SK-MEL-5 (cell line): ENCODE measurements at places on chromosomes 3 and 15. TPM values are rescaled to one million over a fixed set of nuclear protein-coding genes. Genes with fewer than 3 reads are reported as not detected.
A peak's percentile ranks its signal among the peaks of the same experiment; 100 is the strongest.

DNA sequence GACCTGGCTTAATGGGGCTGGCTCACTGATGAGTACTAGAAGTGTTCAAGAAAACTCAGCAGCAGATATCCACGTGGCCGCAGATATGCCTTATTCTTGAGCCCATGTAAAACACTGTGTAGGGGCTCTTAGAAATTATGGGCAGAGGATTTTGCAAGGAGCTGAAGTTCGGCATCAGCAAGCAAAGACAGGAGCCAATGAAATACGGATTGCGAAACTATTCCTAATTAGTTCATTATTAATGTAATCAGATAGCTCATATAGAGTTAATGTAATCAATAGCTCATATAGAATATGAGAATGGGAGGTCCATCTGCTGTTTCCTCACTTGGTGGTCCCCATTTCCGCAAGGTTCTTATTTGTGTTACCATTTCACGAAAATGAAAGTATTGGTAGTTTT lies 9.0 kb upstream of the GSK3B start:
- no peak for DNase-seq

- DNase-seq, result no peak
Observed at GRCh38 chr3:21067031-21067813, 683.8 kb downstream of the ZNF385D start.

DNA sequence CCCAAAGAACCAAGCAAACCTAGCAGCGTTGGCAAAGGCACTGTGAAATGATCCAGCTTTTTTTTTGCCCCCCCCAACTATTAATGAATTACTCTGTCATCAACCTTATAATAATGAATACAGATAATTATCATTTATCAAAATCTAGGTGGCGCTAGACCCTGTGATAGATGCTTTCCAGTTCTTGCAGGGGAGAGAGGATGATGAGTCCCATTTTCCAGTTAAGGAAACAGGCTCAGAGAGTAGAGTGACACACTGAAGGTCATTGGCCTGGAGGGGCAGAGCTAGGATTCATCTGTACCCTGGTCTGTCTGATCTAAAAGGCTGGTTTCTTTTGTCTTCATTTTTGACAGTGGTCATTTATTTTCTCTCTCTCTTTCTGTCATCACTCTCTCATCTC lies 5.0 kb downstream of the ACOX2 start:
- DNase-seq, result peak; percentile 51

DNA sequence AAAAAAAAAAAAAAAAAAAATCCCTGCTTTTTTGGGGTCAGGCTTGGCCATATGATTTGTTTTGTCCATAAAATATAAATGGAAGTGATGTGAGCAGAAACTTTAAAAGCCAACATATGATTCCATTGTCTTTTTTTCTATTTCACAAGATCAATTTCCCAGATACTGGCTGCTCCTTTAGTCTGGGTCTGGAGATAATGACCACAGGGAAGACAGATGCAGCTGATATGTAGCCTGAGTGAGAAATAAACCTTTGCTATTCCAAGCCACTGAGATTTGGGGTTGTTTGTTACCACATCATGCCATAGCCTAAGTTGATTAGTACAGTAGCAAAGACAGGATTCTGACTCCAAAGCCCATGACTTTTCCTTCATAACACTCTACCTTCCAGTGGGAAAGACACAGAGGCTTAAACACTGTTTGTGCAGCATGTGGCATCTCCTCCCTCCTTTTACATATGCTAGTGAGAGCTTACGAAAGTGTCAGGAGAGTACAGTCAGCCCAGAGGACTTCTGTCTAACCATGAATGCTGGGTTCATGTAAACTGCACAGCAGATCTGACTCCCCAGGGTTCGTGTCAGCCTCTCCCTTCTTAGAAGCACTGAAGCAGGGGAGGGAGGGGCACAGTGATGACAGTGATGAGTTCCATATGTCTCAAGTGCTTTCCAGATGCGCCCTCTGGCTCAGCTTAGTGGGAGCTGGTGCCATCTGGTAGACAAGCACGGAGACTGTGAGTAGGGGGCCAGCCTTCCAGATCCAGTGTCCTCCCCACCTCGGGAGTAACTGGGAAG lies 36.7 kb upstream of the SLC7A14 start:
- DNase-seq, result no peak

GRCh38 chr3:183386651-183387050 lies 41.8 kb downstream of the MCF2L2 start:
- no peak for DNase-seq

- DNase-seq, result no peak
Observed at GRCh38 chr3:50238549-50239026, 2.6 kb downstream of the GNAI2 start.

- no peak for DNase-seq
Observed at GRCh38 chr3:126867190-126867862, 115.6 kb upstream of the PLXNA1 start.

DNA sequence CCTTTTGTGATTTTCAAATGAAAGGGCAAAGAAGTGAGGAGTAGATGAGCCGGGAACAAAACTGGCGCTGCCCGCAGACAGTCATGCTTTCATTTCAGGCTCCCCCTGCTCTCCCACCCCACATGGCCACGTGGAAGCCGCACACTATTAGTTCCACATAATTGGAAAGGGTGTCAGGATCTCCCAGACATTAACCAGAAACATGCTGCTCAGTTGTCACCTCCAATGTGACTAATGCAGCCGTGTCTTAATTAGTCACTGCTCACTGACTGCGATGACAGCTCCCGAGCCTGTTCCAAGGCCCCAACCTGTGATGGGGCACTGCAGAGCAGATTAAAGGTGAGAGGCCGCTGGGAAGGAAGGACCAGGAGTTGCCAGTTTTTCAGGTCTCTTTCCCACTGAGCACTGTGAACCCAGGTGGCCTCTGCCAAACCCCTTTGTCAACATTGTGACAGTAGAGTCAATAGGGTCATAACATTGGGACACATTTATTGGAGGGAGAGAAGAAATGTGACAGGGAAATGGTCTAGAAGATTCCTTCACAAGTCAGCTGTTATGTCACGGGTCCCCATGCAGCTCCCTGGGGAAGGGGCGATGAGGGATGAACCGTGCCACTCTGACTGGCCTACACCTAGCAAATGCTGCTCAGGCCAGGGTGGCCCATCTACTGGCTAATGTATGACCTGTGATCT lies 38.6 kb upstream of the SFMBT1 start:
- DNase-seq, result no peak

DNA sequence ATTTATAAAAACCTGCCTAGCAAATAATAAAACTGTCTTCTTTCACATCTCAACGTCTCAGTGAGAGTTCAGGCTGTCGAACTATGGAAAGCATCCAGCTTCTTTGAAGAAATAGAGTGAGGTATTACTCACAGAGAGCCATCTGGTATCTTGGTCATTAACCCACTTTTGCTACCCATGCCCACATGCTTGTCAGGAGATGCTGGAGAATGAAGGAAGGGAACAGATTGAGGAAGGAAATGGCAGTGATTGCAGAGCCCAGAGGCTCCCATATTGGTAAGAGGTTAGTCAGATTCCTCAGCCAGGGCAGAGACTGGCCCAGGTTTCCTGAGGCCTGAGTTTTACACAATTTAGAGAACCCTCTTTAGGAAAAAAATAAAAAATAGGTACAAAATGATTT lies 119.1 kb downstream of the B3GALNT1 start:
- no peak for DNase-seq

DNA sequence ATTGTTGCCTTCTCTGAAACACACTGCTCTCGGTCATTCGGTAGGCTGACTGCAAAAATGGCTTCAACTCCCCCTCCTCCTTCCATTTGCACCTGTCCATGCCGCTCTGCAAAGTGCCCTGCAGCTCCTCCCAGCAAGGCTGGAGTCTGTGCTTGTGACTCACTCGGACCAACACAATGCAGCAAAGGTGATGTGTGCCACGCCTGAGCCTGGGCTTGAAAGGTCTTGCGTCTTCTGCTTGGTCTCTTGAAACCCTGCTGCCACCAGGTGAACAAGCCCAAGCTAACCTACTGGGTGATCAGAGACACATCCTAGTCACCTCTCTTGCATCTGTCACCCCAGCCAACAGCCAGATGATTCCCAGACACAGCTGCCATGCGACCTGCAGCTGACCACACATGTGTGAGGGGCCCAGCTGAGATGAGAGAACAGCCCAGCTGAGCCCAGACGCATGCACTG lies 71.1 kb downstream of the MGLL start:
- DNase-seq, result no peak

- DNase-seq, result peak; percentile 16
Observed at GRCh38 chr3:56693750-56694149, 10.7 kb upstream of the TASOR start.

- DNase-seq, result no peak
Observed at GRCh38 chr15:71782422-71783165, 27.8 kb upstream of the NR2E3 start.

DNA sequence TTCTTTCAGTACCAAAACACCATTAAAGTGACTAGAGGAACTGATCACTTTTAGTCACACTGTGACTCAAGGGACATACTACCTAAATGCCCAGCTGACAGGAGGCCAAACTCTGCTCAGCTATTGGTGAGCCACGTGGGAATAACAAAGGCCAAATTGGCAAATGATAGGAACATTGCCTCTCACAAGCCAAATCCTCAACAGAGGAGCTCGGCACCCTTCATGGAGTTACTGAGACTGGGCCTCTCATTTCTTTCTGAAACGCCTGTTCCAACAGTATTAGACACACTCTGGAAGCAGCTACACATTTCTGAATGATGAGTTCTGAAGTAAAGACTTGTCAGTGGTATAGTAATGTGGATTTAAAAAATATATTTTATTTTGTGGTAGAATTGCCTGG lies 166.0 kb upstream of the COL8A1 start:
- no peak for DNase-seq

GRCh38 chr15:101240358-101240757 lies 11.5 kb downstream of the CHSY1 start:
- no peak for DNase-seq

DNA sequence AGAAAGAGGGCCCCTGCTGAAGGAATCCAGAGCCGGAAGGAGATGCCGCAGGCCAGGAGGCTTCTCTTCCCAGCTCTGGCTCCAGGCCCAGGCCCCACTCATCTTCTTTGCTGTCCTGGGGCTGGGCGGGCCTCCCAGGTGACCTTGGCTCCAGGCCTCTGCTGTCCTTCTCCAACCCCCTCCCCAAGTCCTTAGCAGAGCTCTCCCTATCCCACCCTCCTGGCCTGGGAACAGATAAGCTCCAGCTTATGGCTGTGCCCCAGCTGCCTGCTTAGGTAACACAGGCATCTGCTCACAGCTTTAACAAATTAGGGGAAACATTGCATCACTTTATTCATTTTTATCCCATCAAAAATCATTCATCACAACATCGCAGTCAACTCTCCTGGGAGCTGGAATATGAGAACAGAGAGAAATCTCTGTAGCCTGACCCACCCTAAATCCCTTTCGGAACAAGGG lies 86.9 kb downstream of the SEMA5B start:
- DNase-seq, result no peak

- no peak for DNase-seq
Observed at GRCh38 chr3:189389346-189389745, 217.6 kb downstream of the TPRG1 start.

DNA sequence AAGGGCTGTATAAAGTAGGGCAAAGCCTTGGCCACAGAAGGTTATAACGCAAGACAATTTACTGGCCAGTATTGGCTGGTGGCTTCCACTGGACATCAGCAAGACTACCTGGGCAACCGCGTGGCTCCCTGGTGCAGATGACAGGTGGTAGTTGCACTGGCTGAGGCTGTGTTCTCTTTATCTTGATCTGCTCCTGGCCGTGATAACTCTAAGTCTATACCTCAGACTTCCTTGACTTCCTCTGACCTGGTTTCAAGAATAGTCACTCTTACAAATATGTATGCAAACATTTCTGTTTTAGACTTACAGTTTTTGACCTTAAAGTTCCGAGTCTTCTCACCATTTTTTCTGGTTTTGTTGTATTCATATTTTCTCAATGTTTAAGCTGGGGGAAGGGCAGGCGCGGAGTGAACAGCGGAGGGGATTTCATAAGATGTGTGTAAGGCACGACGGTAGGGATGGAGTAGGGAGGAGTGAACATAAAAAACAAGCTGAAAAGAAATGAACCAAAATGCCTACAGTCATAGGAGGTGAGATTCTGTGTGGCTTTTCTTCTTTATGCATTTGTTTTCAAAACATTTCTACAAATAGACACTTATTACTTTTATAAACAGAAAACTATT lies 15.2 kb upstream of the TMEM212 start:
- no peak for DNase-seq

DNA sequence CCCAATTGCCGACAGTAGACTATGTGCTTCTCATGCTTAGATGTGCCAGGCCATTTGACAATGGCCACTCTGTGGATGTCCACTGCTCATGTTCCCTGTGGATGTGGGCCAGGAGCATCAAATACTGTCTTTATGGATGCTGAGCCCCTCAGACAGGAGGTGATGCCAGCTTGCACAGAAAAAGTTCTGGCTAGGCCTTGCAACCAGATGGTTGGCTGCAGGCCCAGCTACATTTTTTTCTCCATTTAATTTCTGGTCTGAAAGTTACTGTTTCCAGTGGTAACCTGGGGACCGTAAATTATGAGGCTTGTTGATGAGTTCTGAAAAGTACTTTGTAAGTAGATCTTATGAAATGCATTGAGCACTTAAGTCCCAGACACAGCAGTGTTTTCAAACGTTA lies 228.5 kb downstream of the CHL1 start:
- DNase-seq, result no peak

DNA sequence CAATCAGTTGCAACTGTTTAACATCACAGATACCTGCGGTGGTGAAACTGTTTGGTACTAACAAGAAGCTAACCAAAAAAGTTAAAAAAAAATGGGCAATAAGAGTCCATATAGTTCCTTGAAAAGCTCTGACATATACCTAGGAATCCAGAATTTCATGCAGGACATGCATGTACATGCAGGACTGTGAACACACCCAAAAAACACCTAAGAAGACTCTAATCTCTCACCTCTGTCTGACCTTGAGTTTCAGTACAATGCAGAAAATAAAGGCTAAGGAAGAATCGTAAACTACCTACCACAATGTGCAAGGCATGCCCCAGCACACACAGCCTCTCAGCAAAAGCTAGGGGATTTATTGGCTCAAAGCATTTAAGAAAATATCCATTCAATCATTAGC lies 110.7 kb upstream of the GOLGA8J start:
- no peak for DNase-seq

GRCh38 chr3:18424729-18425640 lies at the start of gene SATB1:
SATB1 (minus strand) TSS chr3:18425339; CDS start chr3:18420967, 4,372 bp downstream.
- DNase-seq, result peak; percentile 50

- DNase-seq, result peak; percentile 97
Observed at GRCh38 chr3:107969994-107970819, 120.6 kb downstream of the CD47 start.

RPP25 gene
- total RNA-seq, result 1.4 and 1.9 TPM in 2 replicates

CSPG4 gene
- 11.8 and 13.7 TPM in 2 replicates for total RNA-seq

SNAP23 gene
- 62.8 and 68.8 TPM in 2 replicates for total RNA-seq

SKOR1 gene
- total RNA-seq, result 0.03 TPM in 1 of 2 replicates, not detected in the other

CEP19 gene
- 4.5 and 6.7 TPM in 2 replicates for total RNA-seq

ROBO2 gene
- total RNA-seq, result 32.3 and 42.2 TPM in 2 replicates

SEMA3G gene
- 0.40 and 0.43 TPM in 2 replicates for total RNA-seq

GOLGA8J gene
- total RNA-seq, result 0.16 TPM in 1 of 2 replicates, not detected in the other

PTX3 gene
- total RNA-seq, result not detected in 2 replicates

FETUB gene
- not detected in 2 replicates for total RNA-seq

CFAP161 gene
- 0.21 and 0.29 TPM in 2 replicates for total RNA-seq

SUSD5 gene
- 2.2 and 3.0 TPM in 2 replicates for total RNA-seq

LAMB2 gene
- total RNA-seq, result 43.6 and 45.1 TPM in 2 replicates

IGDCC3 gene
- total RNA-seq, result 0.13 and 0.24 TPM in 2 replicates

STRC gene
- total RNA-seq, result 0.08 and 0.27 TPM in 2 replicates
